ENCODE measurements at places on chromosomes 11 and 22.

DNA sequence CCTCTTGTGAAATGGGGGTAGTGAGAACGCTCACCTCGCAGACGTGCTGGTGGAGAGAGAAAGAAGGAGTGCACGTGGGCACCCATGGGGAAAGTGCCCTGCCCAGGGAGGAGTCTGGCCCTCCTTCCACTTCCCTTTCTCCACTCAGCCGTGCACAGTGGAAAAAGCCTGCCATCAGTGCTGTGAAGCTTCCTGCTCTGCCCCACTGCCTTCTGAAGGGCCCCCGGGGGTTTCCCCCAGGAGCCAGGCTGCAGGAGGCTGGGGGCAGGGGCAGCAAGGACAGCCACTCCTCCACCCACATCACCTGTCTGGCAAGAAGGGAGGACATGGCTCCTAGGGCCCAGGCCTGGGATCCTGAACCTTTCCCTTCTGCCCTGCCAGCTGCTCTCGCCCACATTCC lies 7.6 kb downstream of the TP53I11 start:
- no peak for DNase-seq

DNA sequence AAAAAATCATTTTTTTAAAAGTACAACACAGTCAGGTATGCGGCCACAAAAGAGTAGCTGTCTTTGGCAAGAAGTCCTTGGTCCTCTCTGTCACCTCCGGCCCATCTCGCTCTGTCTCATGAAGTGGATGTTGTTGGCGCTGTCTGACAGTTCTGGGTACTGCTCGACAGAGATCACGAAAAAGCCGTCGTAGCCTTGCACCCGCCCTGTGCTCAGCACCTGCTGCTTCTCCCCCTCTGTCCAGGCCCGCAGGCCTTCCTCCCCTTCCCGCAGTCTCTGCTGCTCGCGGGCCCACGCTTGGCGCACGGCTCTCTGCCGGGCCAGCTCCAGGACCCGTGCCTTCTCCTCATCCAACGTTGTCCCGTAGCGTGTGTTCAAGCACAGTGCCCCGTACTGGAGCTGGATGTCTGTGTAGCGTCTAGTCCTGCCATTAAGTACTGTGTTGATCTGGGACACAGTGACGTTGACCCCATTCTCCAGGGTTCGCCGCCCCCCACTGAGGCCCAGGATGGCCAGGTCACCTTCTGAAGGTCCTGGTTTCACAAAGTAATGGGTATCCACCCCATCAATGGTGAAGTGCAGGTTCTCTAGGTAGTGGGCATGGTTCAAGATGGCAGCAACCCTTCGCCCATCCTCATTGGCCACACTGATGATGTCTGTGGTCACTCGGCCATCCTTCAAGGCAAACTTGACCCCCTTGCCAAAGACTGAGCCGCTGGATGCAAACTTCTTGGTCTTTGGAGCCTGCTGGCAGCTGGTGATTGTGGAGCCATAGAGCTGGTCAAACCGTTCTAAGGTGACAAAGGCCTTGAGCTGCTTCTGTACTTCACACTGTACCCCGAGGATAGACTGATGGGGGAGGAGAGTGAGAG lies 83.5 kb upstream of the NARS2 start:
- no peak for DNase-seq

- DNase-seq = no peak
Observed at GRCh38 chr11:33988586-33989370, 62.8 kb upstream of the CAPRIN1 start.

DNA sequence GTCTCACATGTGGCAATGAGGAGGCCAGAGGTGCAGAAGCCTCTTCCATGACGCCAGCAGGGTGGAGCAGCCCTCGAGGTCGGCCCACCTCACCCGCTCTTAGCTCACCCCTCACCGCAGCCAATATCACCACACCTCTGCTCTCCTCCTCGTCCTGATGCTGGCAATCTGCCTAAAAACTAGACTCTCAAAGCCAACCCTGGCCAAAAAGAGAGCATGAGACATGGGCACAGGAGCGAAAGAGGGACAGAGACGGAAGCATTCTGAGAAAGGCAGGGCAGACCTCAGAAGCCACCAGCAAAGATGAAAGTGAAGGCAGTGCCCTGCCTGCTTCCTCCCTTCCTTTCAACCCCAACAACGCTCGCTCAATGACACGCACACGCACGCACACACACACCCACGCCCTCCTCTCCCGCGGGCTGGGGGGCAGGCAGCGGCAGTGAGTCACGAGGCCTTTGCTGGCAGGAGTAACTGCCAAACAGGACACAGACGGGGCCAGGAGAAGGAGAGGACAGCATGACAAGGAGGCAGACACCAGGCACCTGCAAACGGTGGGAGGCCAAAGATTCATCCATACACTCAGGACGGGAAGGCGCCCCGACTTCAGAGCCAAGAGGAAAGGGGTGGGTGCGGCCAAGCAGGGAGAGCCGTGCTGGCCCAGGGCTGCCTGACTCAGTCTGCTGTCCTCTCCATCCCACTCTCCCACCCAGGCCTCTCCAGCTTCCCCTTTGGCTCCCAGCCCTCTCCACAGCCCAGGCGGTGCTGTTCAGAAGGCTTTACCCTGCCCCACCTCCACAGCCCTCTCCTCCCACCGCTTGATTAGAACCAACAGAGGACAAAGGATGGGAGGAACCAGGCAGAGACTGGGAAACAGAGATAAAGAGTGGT lies 11.4 kb downstream of the IGSF9B start:
- no peak for DNase-seq

DNA sequence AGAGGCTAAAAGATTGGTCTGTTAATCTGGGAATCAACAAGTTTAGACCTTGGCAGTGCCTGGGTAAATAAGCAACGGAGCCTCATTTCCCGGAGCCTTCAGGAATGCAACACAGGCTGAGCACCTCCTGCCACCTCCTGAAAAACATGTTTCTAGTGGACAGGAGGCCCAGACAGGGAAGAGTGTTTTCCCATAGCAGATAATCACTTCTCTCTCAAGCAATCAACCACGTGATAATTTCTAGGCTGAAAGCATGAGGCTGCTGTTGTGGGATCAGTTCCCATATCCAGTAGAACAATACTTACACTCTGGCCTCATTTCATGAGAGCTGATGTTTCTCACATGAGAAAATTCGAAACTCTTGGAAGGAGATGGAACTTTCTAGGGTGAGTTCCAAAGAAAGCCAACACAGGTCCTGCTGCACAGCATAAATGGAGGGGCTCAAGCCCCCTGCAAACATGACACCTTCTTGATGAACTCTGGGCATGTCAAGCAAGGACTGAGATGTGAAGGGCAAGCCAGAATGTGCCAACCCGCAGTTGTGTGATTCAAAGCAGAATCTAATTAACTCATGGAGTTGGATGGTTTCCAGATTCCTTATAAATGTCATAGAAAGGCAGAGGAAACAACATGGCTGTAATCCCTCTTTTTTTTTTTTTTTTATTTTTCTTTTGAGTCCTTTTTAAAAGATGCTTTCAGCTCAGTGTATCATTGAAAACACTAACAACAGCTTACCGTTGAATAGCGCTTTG lies 228.5 kb upstream of the SESN3 start:
- DNase-seq = no peak

DNA sequence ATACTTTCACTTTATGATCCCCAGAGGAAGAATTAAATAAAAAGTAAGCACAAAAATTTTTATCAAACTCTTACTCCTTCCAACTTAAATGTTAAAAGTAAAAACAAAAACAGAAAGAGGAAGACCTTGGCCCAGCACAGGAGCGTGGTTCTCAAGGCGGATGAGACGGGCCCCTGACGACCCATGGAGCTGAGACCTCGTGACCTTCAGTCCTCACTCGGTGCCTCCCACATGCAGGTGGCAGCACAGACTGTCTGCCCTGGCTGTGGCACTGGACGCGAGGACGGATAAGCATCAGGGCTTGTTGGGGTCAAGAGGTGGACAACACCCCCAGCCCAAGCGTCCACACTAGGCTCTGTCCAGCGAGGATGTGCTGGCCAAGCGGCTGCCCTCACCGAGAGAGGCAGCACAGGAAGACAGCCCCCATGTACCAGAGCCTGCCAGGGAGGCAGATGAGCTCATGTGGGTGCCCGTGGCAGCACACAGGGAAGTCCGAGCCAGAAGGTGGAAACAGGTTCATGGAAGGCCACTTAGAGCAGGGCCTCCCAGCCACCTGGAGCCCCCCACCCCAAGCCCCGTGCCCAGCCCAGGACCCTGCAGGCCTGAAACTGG lies 1389.8 kb downstream of the TBC1D22A start:
- no peak for DNase-seq

GRCh38 chr22:24142241-24142640 lies 39.0 kb upstream of the SUSD2 start:
- no peak for DNase-seq

DNA sequence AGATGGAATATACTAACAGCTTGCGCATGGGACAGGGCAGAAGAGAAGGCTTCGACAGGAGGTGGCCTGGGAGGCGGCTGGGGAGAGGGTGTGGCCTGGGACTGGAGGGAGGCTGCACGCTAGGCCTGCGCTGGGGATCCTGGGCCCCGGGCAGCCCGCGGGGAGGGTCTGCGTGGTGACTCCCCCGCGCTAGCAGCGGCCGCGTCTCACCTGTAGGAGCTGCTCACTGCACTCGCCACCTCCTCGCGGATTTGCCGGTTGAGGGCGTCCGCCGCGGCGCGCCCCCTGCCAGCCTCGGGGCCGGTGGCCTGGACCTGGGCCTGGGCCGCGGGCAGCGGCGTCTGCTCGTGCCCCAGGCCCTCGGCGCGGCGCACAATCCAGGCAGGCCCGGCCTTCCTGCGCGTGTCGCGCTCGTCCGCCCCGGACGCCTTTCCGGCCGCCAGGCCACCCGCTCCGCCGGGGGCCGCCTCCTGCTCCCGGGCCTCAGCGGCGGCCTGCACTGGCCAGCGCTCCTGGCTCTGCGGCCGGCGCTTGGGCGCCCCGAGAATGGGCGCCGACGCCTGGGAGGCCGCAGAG lies 1.5 kb downstream of the MAP6 start:
- no peak for DNase-seq

DNA sequence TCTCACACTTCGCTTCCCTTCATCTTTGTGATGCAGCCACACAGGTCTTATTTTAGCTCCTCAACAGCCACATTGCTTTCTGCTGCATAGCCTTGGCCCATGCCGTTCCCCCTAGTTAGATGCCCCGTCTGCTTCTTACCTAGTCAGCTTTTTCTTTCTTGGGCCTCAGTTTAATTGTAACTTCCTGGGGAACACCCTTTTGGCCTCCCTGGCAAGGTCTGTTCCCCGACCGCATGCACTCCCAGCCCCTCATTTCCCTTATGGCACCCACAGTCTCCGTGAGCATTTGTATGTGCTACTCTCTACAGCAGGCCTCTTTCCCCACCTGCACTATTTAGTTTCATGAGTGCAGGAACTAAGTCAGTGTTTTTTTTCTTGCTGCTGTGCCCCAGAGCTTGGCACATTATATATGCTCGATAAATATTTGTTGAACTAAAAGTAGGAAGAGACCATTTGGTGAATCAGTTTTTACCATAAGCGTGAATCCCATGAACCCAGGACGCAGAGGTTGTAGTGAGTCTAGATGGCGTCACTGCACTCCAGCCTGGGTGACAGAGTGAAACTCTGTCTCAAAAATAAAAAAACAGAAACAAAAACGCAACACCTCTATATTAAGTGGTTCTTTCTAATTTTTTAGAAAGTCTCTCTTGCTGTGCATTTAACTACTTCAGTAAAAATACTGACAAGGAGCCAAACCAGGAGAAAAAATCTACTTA lies 38.5 kb downstream of the TNRC6B start:
- no peak for DNase-seq

- DNase-seq = no peak
Observed at GRCh38 chr11:114432893-114433292, 6.4 kb upstream of the REXO2 start.

- no peak for DNase-seq
Observed at GRCh38 chr11:64466115-64466718, 107.3 kb downstream of the RPS6KA4 start.

- DNase-seq = no peak
Observed at GRCh38 chr11:130798280-130798679, 118.0 kb downstream of the SNX19 start.

- no peak for DNase-seq
Observed at GRCh38 chr11:8292351-8292750, 28.7 kb upstream of the LMO1 start.

DNA sequence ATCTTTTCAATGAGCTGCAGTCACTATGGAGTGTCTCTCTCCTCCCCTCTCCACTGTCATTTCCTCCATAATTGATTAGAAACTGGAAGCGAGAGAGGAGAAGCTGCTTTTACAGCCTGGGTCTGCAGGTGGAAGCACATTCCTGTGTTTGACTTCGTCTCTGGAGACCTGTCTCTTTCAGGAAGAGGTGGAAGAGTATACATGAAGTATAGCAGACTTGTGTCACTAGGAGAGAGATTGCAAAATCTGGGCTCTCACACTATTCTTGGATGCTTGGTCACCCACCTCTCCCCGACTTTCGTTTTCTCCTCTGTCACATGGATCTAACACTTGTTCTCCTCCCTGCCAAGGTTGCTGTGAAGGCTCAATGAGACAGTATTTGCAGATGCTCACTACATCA lies 323.3 kb downstream of the NTM start:
- DNase-seq = no peak

GRCh38 chr11:31340903-31341572 lies 28.5 kb downstream of the DCDC1 start:
- DNase-seq = no peak

DNA sequence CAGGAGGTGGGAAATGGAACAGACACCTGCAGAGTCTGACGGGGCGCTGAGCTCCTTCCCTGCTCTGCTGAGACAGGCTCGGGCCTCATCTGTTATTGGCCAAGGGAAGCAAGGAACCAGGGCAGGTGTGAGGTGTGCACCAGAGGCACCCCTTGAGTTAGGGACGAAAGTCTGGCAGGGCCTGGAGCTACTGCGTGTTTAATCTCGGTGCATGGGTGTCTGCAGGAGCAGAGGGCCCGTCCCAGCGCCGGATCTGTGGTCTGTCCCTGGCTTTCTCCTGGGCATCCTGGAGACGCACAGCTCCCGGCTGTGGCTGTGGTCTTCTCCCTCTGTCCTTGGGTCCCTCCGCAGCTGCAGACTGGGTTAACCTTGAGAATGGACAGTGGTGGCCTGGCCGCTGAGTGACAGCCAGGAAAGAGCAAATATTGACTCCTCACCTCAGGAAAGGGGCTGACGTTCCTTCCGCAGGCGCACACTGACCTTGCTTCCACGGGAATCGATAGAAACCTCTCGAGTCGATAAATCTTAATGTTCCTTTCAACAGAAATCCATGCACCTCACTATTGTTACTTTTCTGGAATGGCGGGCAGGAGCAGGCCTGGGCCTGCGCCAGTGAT lies 975.6 kb downstream of the BRD1 start:
- DNase-seq = no peak

- no peak for DNase-seq
Observed at GRCh38 chr22:38419858-38420160, 35.2 kb downstream of the KCNJ4 start.

- no peak for DNase-seq
Observed at GRCh38 chr22:44311855-44312170, 938 bp downstream of the SHISAL1 start.
